ENCODE measurements at places on chromosomes 6 and 20.

- DNase-seq: no peak
Observed at GRCh38 chr6:42136508-42137193, 5.8 kb downstream of the C6orf132 start.

DNA sequence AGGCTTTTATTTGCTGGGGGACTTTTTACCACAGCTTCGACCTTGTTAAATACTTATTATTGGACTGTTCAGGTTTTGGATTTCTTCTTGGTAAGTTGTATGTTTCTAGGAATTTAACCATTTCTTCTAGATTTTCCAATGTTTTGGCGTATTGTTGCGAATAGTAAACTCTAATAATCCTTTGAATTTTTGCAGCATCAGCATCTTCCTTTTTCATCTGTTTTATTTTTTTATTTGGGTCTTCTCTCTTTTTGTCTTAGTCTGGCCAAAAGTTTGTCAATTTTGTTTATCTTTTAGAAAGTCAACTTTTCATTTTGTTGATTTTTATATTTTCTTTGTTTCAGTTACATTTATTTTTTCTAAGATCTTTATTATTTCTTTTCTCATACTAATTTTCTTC is 1272.0 kb downstream of the HACE1 start:
- DNase-seq: no peak

DNA sequence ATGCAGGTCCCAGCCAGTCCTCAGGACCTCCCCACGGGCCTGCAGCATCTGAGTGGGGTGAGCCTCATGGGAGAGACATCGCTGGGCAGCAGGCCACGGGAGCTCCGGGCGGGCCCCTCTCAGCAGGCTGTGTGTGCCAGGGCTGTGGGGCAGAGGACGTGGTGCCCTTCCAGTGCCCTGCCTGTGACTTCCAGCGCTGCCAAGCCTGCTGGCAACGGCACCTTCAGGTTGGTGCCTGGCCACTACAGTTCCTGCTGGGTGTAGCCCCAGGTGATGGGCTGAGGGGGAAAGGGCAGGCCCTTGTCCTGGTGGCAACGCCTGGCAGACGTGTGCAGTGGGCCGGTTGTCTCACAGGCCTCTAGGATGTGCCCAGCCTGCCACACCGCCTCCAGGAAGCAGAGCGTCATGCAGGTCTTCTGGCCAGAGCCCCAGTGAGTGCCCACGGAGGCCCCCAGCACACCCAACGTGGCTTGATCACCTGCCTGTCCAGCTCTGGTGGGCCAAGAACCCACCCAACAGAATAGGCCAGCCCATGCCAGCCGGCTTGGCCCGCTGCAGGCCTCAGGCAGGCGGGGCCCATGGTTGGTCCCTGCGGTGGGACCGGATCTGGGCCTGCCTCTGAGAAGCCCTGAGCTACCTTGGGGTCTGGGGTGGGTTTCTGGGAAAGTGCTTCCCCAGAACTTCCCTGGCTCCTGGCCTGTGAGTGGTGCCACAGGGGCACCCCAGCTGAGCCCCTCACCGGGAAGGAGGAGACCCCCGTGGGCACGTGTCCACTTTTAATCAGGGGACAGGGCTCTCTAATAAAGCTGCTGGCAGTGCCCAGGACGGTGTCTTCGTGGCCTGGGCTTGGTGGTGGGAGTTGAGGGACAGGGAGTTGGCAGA is 787 bp upstream of the TNFRSF6B start:
- no peak for DNase-seq

GRCh38 chr20:19130613-19130984 is 81.8 kb upstream of the SLC24A3 start:
- DNase-seq: no peak

DNA sequence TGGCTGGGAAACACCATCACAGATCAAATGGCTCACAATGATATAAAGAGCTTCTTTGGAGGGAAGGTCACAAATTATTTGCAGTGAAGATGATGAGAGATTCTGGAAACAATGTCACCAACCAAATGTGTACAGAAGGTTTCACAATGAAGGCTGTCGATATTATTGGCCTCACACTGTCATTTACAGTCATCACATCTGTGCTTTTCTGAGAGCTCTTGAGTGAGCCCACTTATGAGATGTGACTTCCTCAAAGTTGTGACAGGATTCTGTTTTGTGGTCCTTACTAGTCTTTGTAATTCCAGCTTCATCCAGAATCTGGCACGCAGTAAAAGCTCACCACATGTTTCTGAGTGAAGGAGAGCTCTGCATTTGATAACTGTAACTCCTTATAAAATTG is 133.6 kb downstream of the LMBRD1 start:
- no peak for DNase-seq

DNA sequence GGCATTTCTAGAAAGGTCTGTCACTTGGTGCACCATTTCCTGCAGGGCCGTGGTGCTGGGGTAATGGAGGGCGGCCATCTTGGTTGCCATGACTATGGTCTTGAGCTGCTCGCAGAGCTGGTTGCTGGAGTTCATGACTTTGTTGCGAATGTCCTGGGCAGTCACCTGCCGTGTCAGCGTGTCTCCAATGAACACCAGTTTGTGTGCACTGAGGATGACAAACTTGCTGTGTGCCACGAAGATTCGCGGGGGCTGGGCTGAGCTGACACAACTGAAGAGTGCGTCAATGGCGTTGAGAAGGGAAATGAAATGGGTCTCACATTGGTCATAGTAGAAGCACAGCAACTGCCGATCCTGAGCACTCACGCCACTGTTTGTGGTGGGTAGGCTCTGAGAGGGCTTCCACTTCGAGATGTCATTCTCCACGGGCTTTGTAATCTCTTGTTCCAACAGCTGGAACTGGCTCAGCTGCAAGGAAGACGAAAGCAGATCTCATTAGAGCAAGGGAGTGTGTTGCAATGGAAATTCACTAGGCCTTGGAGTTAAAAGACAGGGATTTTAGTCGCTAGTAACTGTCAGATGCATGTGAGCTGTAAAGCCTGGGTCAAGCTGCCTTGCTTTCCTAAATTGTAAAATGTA is 47.1 kb downstream of the NEDD9 start:
- DNase-seq: no peak

- DNase-seq: no peak
Observed at GRCh38 chr6:154123155-154123956, 84.3 kb downstream of the OPRM1 start.

GRCh38 chr6:124796464-124796970 is 165.7 kb upstream of the RNF217 start:
- DNase-seq: no peak

DNA sequence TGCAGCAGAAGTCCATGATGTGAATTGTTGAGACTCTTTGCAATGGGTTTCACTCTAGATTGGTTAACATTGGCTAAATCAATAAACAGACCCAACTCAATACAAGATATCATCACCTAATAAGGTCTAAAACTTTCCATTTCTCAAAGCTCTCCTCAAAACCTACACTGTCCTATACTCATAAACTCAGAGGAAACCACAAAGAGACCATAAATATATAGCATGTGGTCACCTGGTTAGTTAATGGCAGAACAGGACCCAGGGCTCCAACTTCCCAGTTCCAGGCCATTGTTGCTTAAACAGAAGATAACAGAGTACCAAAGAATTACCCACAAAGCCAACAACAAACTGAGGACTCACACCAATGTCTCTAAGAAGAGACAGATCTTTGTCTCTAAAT is 12.0 kb downstream of the RTN4IP1 start:
- no peak for DNase-seq

- no peak for DNase-seq
Observed at GRCh38 chr6:154343473-154344308, 12.9 kb downstream of the IPCEF1 start.

DNA sequence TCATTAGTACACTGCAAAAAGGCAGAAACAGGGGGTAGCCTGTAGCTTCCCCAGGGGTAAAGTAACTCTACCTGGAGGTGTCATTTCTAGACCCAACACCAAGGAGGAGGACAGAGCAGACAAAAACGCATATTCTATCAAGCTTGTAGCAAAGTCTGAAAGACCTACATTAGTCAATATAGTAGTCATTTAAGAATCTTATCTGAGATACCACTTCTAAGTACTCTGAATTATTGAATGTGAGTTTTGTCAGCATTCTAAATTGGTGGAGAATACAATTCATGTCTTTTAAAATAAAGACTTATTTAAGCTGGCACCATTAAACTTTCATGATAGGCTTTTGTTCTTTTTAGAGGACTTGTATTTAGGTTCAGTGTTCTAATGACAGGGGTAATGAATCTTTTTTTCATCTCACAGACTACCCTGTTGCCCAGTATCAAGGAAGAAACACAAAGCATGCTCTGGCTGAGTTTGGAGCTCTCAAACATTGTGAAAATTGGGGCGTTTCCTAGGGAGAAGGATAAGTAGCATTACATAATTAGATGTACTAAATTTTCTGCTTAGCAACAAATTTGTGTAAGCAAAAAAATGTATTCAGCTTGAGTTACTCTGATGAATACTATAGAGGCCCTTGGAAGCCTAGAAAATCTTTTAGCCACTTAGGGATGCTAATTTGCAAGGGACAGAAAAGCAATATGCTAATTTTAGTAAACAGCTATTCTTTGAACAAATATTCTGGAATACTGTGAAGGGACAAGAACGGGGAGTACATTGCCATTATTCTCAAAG is 255.4 kb upstream of the HSF2 start:
- no peak for DNase-seq

DNA sequence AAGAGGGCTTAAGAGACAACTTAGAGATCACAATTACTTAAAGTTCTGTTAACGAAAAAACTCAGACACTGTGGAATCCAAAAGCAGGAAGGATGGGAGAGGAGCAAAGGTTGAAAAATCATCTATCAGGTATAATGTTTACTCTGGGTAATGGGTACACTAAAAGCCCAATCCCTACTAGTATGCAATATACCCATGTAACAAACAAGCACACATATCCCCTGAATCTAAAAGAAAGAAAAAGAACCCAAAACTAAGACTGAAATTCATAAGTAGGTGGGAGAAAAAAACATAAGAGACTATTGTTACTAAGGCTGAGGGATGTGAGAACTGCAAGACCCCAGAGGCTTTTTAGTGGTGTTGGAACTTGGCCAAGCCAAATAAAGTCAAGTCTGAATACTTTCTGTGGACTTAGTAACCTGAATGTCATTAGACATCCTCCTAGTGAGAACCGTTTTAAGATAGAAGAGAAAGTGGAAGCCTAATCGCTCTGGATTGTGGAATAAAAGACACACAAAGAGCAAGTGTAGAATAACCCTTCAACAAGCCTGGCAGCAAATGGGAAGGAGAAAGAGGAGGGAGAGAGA is 189.4 kb upstream of the RNF217 start:
- DNase-seq: no peak

- no peak for DNase-seq
Observed at GRCh38 chr6:75581231-75581630, 20.4 kb upstream of the SENP6 start.

GRCh38 chr6:127439718-127440117 is 19.5 kb downstream of the KIAA0408 start:
- no peak for DNase-seq

DNA sequence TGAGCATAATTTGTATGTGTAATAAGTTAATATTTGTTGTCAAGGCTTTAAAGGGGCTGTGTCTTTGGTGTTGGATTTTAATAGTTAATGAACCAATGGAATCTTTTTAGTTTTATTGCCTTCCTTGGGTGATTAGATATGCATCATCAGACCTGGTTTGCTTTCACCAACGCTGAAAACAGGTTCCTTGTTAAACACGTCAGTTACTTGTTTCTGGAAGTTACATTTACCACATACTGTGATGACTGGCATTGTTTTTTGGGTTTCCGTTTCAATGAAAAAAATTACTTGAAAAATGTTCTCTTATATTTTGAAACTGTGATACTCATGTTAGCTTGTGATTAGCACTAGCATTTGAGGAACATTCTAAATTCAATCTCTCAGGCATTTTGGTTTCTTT is 58.6 kb upstream of the RNF144B start:
- no peak for DNase-seq

GRCh38 chr6:148811459-148811858 is 64.6 kb downstream of the UST start:
- DNase-seq: no peak

- no peak for DNase-seq
Observed at GRCh38 chr6:10587656-10588406, 66.7 kb downstream of the GCNT2 start.

- no peak for DNase-seq
Observed at GRCh38 chr6:43246301-43247113, 3.2 kb downstream of the TTBK1 start.

DNA sequence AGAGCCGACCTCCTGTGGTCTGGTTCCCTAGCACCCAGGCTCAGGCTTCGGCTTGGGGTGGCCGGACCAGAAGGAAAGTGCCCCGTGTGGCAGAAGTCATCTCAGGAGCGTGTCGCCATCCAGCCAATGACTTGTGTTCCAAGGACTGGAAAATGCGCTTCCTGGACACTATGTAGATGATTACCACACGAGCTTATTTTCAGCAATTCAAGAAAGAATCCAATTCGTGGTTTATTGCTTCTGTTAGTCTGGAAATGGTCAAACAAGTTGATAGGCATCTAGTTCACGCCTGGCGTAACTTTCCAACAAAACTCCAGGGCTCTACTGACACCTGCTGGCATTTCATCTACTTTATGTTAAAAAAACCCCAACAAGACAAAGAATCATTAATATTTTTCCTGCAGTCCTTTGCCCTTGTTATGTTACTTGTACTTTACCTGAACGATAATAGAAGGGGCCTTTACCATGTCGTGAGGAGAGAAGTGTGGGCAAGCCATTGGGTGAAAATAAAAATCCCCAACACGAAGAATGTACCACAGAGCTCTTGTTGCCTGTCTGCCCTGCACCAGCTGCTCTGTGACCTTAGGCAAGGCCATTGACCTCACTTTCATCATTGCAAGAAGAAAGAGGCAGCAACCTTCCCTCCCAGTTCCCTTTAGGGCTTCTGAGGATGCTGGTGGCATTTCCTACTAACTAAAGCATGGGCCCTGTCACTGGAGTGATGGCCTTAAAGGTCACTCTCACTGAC is 154.7 kb upstream of the LAMP5 start:
- DNase-seq: peak; percentile 70

DNA sequence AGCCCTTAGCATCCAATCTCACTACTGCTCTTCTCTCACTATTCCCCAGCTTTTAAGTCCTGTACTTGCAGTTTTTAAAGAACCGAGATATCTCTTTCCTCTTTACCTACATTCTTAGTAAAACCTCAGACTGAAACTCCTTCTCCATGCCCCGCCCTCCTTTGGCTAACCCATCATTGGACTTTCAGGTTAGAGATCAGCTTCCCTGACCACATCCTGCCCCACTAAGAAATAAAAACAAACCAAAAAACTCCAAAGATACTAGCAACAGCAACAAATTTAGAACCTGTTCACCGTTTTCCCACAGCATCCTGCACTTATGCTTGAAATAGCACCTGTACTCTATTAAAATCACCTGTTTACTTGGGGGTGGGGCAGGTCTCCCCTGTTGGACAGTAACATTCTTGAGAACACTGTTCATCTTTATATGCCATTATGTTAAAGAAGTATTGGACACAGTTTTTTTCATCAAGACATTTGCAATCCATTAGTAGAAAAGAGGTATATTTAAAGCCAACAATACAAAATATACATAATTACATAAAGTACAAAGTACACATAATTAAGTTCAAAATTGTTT is 16.3 kb upstream of the SMAP1 start:
- no peak for DNase-seq
